Glutamatergic neuron (in vitro differentiated cells): ENCODE measurements at places on chromosomes 1 and 21. TPM values are rescaled to one million over a fixed set of nuclear protein-coding genes. Genes with fewer than 3 reads are reported as not detected.

DNA sequence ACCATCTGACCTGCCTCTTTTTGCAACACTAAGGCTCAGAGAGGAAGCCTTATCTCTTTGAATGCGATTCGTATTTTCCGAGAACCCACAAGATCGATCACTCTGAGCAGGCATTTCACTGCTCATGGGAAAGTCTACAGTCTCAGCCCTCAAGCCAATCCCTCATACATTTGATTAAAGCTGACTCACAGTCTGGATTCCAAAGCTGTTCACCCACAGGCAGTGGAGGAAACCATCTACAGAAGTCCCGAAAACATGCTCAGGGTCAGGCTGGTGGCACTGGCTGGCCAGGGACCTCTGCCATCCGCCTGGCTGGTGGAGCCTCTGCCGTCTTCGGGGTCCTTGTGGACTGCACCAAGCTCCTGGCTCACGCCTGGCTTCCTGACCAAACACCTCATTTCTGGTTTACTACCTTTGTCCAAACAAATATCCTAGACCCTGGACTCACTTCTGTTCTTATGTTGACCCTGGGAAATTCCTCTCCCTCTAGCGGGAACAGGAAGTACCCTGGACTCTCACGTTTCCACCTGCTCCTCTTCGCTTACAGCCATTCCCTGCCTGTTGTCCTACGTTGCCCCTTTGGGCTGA is 650.0 kb downstream of the SMYD3 start:
- DNase-seq = no peak
- H3K27ac ChIP-seq = no peak overlapping the region
- peaks cover 12% of the 10 kb centered on the region for H3K36me3 ChIP-seq
- H3K4me1 ChIP-seq = peaks cover 13% of the 10 kb centered on the region

DNA sequence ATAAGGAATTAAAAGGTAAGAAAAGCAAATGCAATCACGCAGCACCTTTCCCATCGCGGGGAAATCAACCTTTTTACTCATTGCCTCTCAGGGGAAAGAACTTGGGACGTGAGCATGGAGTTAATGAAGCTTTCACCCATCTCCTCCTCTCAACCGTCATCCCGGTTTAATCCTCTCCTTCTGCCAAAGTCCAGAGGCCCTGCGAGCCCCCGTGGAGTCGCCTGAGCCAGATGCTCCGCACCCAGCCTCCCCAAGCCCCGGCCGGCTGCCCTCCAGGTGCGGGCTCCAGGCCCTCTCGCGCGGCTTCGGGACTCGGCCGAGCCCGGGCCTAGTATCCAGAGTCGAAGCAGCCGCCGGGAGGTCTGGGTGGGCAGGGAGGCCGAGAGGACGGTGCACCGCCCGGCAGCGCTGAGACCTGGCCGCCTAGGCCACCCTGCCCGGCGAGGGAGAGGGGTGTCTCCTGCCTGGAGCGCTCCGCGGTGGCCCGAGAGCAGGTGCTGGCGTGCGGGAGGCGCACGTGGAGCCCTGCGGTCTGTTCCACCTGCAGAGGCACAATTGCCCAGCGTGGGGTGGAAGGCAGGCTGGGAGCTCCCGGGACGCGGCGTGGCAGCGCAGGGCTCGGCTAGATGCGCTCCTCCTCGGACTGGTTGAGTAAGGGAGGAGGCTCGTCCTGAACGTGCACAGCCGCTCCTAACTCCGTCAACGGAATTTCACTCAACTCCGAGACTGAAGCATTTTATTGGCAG is 218.5 kb downstream of the SDCCAG8 start:
- peaks cover 78% of the 10 kb centered on the region for H3K4me1 ChIP-seq
- no peak overlapping the region for H3K4me3 ChIP-seq
- no peaks in the 10 kb centered on the region for H3K36me3 ChIP-seq

- peaks cover 3% of the 10 kb centered on the region for H3K4me1 ChIP-seq
- H3K4me3 ChIP-seq = no peak overlapping the region
- H3K27ac ChIP-seq = no peak overlapping the region
- peaks cover 7% of the 10 kb centered on the region for H3K27me3 ChIP-seq
- no peak for DNase-seq
Measured at GRCh38 chr1:1387098-1388077, 11.7 kb downstream of the CCNL2 start.

- DNase-seq = no peak
- H3K36me3 ChIP-seq = no peaks in the 10 kb centered on the region
- peaks cover 3% of the 10 kb centered on the region for H3K4me1 ChIP-seq
Measured at GRCh38 chr1:92934395-92935378, 26.6 kb downstream of the DIPK1A start.

DNA sequence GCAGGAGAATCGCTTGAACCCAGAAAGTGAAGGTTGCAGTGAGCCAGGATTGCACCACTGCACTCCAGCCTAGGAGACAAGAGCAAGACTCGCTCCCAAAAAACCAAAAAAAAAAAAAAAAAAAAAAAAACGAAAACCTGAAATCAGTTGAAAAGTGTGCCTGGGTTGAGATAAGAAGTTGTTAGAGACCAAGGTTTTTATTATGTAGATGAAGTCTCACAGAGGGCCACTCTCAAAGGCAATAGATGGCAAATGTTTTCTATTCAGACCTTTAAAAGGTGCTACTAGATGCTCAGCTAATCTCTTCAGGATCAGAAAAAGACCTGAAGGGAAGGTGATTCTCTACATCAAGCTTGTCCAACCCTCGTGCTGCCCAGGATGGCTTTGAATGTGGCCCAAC is 17.6 kb downstream of the CAPN2 start:
- H3K4me1 ChIP-seq = peaks cover 1% of the 10 kb centered on the region
- peaks cover 12% of the 10 kb centered on the region for H3K27me3 ChIP-seq
- H3K27ac ChIP-seq = no peak overlapping the region
- DNase-seq = no peak

DNA sequence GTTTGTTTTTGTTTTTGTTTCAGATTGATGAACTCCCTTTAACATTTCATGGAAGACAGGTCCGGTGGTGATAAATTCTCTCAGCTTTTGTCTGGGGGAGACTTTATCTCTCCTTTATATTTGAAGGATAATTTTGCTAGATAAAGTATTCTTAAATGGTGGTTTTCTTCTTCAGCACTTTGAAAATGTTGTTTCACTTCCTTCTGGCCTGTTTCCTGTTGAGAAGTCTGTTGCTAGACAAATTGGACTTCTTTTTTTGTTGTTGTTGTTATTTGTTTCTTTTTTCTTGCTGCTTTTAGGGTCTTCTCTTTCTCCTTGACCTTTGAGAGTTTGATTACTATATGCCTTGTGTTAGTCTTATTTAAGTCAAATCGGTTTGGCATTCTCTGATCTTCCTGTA is 50.8 kb downstream of the CRP start:
- H3K4me3 ChIP-seq = no peak overlapping the region
- H3K27ac ChIP-seq = no peak overlapping the region
- peaks cover 4% of the 10 kb centered on the region for H3K36me3 ChIP-seq
- no peaks in the 10 kb centered on the region for H3K27me3 ChIP-seq
- no peak for DNase-seq
- no peaks in the 10 kb centered on the region for H3K4me1 ChIP-seq

- no peak overlapping the region for H3K27ac ChIP-seq
- H3K4me3 ChIP-seq = no peak overlapping the region
- H3K4me1 ChIP-seq = no peaks in the 10 kb centered on the region
- no peaks in the 10 kb centered on the region for H3K36me3 ChIP-seq
- H3K27me3 ChIP-seq = peaks cover 1% of the 10 kb centered on the region
Measured at GRCh38 chr1:227411066-227411465, 92.8 kb upstream of the CDC42BPA start.

- H3K27me3 ChIP-seq = peaks cover 12% of the 10 kb centered on the region
- peak overlapping the region; percentile 18 for H3K27ac ChIP-seq
- H3K4me1 ChIP-seq = peaks cover 23% of the 10 kb centered on the region
- H3K36me3 ChIP-seq = peaks cover 10% of the 10 kb centered on the region
- DNase-seq = no peak
Measured at GRCh38 chr1:18246543-18246942, 138.9 kb downstream of the IGSF21 start.

DNA sequence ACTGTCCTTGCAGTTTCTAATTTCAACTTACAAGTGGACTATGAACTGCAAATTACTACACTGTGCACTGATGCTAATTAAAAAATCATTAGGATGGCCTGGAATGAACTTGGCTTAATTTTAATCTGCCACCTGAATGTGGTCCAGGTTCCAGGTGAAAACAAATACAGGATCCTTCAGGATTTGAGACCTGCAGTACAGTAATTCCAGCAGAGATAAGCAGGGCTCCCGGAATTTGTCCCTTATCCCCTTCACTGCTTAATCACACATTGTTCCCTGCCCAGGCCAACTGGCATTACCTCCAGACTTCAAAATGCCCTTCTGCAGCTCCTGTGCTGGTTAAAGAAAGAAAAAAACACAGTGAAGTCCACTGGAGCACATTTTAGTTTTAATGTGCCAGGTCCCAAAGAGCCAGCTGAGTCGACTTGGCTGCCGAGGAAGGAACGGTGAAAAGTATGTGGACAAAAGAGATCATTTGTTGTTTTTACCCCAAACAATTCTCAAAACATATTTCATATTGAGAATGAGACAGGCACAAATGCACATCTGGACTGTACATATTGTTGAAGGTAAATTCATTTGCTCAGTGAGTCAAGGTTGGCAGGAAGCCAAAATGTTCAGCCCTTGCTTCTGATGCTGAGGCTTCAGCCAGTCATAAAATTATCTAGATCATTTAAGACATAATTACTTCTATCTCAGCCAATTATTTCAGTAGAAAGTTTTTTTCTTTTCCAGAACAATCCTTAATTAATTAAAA is 28.3 kb downstream of the DEGS1 start:
- H3K4me1 ChIP-seq = peaks cover 11% of the 10 kb centered on the region
- H3K27me3 ChIP-seq = peaks cover 4% of the 10 kb centered on the region
- no peaks in the 10 kb centered on the region for H3K36me3 ChIP-seq

DNA sequence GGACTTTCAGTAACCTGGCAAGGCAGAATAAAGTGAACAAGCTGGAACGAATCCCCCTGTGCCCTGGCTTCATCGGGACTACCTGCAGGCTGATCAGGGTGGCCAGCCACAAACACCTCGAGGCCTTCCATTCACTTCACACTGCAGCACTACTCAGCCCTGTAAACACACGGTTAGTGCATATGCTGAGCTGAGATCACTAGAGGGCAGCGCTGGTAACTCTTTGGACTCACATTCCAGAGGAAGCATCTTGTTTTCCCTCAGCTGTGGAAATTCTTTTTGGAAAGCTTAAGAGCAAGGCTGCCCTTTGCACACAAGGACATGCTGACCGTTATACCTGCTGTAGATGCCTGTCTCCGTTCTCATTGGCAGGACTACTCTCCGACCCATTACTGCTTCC is 32.1 kb downstream of the PCSK9 start:
- no peak for DNase-seq
- H3K36me3 ChIP-seq = peaks cover 5% of the 10 kb centered on the region
- H3K4me1 ChIP-seq = peaks cover 10% of the 10 kb centered on the region
- peaks cover 2% of the 10 kb centered on the region for H3K27me3 ChIP-seq
- H3K4me3 ChIP-seq = no peak overlapping the region

DNA sequence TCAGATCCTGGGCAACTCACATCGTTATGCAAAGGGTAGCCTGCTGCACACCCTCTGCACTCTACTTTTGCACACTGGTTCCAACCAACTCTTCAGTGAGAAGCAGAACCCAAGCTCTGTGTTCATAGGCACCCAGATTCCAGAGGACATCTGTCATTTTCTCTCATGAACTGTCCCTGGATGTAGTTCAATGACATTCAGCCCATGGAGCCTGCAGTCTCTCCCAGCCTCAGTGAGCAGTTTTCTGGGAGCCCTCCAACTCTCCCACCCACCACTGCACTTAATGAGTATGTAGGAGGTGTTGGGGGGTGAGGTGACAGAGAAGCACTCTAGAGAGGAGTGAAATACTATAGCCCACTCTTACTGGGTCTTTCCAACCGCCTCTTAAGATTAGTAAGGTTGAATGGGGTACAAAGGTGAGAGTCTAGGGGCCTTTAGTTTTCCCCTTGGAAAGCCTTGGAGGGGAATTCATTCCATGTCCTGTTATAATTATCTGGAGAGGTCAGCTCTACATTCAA is 58.1 kb upstream of the APOBEC4 start:
- no peaks in the 10 kb centered on the region for H3K36me3 ChIP-seq
- H3K4me1 ChIP-seq = peaks cover 4% of the 10 kb centered on the region
- DNase-seq = no peak

GRCh38 chr1:6984536-6984935 is 199.3 kb downstream of the CAMTA1 start:
- no peak for DNase-seq
- H3K4me3 ChIP-seq = no peak overlapping the region
- no peaks in the 10 kb centered on the region for H3K36me3 ChIP-seq
- no peaks in the 10 kb centered on the region for H3K27me3 ChIP-seq
- no peaks in the 10 kb centered on the region for H3K4me1 ChIP-seq

- H3K4me3 ChIP-seq = no peak overlapping the region
- H3K27ac ChIP-seq = no peak overlapping the region
- no peaks in the 10 kb centered on the region for H3K36me3 ChIP-seq
Measured at GRCh38 chr1:39214021-39214713, 9.7 kb downstream of the MACF1 start.

DNA sequence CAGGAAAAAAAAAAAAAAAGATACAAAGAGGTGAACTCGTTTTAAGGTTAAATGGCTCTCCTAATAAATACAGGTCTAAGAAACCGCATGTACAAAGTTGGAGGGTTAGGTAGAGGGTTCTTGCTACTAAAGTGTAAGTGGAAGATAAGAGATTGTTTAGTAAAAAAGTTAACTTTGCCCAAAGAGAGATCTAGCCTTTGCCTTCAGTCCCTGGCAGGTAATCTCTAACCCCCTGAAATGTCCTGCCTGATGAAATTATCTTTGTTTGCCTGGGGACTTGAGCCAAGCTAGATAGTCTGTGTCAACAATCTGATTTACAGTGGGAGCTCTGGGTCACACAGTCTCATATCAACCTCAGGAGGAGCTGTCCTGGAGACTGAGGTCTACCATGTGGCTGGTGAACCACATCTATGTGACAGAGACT is 57.6 kb downstream of the TRIM33 start:
- no peaks in the 10 kb centered on the region for H3K27me3 ChIP-seq
- no peak for DNase-seq
- peaks cover 4% of the 10 kb centered on the region for H3K36me3 ChIP-seq
- H3K4me1 ChIP-seq = no peaks in the 10 kb centered on the region
- H3K27ac ChIP-seq = no peak overlapping the region
- no peak overlapping the region for H3K4me3 ChIP-seq

GRCh38 chr1:190452272-190452848 is 25.3 kb downstream of the BRINP3 start:
- H3K4me1 ChIP-seq = no peaks in the 10 kb centered on the region
- no peaks in the 10 kb centered on the region for H3K27me3 ChIP-seq
- DNase-seq = no peak
- H3K4me3 ChIP-seq = no peak overlapping the region

DNA sequence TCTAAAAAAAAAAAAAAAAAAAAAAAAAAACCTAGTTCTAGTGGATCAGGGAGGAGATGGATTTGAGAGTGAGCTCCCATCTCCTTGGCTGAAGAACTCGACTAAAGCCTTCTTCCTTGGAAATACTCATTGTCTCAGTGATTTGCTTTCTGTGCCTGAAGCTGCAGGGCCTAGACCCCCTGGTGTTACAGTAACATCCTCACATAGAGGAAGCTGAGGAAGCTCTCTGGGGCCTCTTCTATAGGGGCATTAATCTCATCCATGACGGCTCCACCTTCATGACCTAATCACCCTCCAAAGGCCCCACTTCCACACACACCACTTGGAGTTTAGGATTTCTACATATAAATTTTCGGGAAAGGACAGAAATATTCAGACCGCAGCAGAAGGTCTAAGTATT is 95.9 kb upstream of the ETS2 start:
- H3K4me1 ChIP-seq = no peaks in the 10 kb centered on the region
- H3K4me3 ChIP-seq = no peak overlapping the region
- peaks cover 2% of the 10 kb centered on the region for H3K27me3 ChIP-seq
- no peak overlapping the region for H3K27ac ChIP-seq
- no peaks in the 10 kb centered on the region for H3K36me3 ChIP-seq
- no peak for DNase-seq

LENEP gene
- 1.3 TPM for total RNA-seq

GIPC2 gene
- total RNA-seq = not detected

CNTN2 gene
- 208 TPM for total RNA-seq

LCK gene
- 0.37 TPM for total RNA-seq

HFM1 gene
- total RNA-seq = 10.2 TPM

PGBD5 gene
- total RNA-seq = 72.4 TPM

S100A5 gene
- not detected for total RNA-seq
